ENCODE measurements at places on chromosomes 11 and 22. TPM values are rescaled to one million over a fixed set of nuclear protein-coding genes. Genes with fewer than 3 reads are reported as not detected.

DNA sequence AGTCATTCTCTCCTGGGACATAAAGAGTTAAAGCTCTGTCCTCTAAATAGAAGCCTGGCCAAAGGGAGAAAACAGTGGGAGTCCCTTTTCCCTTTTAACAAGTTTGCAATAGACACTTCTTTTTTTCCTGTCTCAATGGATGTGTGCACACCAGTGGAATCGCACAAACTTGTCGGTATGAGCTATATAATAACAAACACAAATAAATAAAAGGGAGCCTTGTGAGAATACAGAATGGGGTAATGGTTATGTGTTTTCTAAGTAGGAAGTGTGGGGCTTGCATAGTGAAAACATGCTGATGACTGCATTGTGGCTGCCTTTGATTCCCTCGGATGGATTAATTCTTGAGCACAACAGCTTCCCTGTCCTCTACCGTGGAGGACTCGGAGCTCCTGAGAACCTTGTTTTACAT is 131.9 kb downstream of the WNT7B start:
- DNase-seq: no peak

Gene POU2AF3
- not detected for total RNA-seq

Gene NTM
- total RNA-seq: not detected

GRCh38 chr11:121933294-121933693 is 182.7 kb downstream of the BLID start:
- DNase-seq: no peak

Gene OR5B21
- total RNA-seq: 0.66 TPM

Gene TMEM126B
- 77.0 TPM for total RNA-seq

DNA sequence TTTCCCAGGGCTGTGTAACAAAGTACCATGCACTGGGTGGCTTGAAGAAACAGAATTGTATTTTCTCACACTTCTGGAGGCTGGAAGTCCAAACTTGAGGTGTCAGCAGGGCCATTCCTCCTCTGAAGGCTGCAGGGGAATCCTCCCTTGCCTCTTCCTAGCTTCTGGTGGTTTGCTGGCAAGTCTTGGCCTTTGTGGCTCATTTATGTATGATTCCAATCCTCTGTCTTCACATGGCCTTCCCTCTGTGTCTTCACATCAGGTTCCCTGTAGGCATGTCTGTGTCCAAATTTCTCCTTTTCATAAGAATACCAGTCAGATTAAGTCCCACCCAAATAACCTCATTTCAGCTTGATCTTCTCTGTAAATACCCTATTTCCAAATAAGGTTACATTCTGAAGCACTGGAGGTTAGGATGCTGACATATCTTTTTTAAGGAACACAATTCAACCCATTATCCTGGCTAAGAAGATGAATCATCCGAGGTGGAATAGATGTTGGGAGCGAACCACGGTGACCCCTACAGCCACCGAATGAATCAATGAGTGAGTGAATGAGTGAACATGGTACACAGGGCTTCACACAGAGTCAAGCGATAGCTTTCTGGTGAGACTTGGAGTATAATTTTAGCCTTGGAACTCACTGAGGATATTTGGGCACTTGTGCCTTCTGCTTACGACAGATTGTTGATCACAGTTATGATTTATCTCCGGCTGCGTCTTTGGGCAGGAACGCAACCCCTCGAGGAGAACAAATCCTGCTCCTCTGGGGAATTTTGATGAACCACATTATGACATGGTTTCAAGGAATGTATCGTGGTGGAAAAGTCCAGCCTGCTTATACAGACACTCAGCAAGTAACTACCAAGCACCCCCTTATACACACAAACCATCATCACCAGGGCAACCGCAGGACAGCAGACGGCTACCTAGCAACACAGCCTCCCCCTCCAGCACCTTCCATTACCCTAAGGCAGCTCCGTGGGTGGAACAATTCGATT is 34.3 kb upstream of the MICAL2 start:
- DNase-seq: no peak

DNA sequence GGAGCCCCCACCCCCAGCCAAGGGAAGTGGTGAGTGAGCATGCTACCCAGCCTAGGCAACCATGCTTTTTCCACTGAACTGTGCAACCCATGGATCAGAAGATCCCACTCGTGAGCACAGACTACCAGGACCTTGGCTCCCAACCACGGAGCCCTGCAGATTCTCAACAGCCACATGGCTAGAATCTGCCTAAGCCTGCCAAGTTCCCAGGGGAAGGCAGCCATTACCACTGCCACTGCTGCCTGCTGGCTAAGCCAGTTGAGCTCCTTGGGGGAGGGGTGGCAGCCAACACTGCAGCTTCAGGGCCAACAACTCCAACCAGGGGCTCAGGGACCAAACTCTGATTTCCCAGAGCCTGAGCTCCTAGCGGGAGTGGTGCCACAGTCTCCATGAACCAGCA is 195.8 kb downstream of the DLG2 start:
- DNase-seq: no peak

Gene TSGA10IP
- not detected for total RNA-seq

GRCh38 chr11:15145615-15146014 is 30.9 kb downstream of the INSC start:
- DNase-seq: no peak

All from activated naive CD4-positive, alpha-beta T cell treated with anti-CD3 and anti-CD28 coated beads, Interleukin-2, amount 50 U/mL, for 72 hours (primary cell).